ENCODE measurements at places on chromosomes 2 and 18.

- DNase-seq, result no peak
These were observed 78.2 kb downstream of the SH3RF3 start for GRCh38 chr2:109207176-109207575.

DNA sequence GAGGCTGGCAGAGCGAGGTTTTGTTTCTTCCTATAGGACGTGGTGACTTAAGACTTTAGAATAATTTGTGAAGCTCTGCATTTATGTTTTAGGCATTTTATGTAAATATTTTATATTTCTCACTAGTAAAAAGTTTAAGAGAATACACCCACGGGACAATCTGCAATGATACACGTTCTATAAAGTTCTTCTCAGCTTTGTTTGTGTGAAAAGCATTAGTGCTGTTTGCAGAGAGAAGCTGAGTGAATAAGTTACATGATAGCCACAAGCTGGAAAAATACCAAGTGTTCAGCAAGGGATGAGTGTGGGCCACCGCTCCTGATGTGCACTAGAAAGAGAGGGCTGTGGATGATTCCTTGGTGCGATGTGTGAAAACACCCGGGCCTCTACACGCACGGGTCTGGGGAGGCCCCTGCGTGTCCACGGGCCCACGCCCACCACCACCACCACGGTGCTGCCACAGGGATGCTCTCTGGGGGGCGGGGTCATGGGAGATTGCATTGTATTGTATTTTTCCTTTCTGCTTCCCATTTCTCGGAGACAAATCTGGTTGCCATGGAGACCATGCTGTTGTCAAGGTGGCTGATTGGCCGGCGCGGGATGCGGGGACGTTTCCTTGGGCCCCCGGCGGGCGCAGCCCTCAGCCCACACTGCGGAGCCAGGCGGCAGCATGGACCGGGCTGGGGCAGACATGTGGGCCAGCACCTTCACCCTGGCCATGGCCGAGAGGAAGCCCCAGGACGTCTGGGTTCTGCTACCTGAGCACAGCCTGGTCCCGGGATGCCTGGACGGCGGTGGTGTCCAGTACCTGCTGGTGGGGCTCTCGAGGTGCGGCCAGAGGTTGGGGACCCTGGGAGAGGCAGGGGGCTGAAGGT is at the start of gene RTP5:
RTP5 (plus strand) TSS at position 643 of the 875 bp plus-strand sequence; CDS start at position 671, 28 bp downstream.
- DNase-seq, result no peak

- DNase-seq, result no peak
These were observed 61.8 kb upstream of the EFEMP1 start for GRCh38 chr2:55985406-55985805.

- DNase-seq, result no peak
These were observed 1460.3 kb downstream of the SUCLG1 start for GRCh38 chr2:82998781-82999180.

DNA sequence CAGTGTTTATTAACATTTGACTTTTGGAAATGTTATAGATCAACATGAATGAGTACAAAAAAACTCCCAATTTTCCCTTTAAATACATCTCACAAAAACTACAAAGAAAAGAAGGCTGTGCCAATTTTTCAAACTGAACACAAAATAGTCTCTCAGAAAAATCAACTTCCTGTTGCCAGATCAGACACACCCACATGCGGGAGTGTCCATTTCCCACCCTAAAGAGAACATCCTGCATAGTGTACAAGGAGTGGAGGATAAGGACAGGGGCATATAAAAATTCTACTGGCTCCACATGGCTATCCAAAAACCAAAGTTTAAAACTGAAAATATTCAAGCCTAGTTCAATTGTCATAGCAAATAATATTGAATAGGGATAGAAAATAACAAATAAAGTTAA is 165.3 kb downstream of the ATAD2B start:
- DNase-seq, result no peak

- no peak for DNase-seq
These were observed 25.8 kb upstream of the ERICH2 start for GRCh38 chr2:170744248-170745002.

GRCh38 chr18:25236736-25237135 is 115.2 kb downstream of the ZNF521 start:
- DNase-seq, result no peak

- DNase-seq, result no peak
These were observed 222.3 kb downstream of the IKZF2 start for GRCh38 chr2:212929116-212929515.

DNA sequence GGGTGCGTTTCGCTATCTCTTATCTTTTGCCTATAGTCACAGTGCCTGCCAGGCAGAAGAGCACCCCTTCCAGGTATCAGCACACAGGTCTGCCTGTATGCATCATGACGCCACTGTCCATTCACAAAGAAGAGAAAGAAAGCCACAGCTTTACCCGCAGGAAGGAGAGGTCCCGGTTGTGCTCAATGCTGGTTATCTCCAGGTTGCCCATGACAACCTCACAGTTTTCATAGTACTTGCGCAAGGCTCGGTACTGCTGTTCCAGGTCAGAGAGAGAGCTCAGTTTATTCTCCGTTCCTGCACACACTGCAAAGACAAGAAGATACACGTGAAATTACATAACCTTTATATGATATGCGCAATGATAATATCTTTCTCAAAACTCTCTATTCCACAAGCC is 414.0 kb downstream of the ERBB4 start:
- no peak for DNase-seq

DNA sequence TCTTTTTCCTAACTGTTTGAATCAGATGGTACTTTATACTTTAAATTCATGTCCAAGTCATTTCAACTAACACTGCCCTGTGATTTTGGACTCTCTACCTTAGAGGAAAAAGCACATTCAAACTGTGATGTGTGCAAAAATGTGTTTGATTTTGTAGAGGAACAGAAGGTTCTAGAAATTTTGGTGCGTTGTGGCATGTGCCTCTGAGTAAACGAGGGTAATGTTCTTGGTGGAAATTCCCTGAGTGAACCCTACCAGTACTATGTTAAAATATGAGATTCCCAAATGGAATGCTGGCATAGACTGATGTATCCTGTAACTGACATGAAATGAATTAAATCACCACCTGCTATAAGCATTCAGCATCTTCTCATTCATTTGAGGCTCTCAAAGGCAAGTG is 901.9 kb upstream of the KLHL29 start:
- DNase-seq, result no peak

- no peak for DNase-seq
These were observed 27.3 kb upstream of the MGAT5 start for GRCh38 chr2:134226601-134227000.

GRCh38 chr2:96940980-96941775 is 45.2 kb downstream of the FAM178B start:
- peak; percentile 32 for DNase-seq

DNA sequence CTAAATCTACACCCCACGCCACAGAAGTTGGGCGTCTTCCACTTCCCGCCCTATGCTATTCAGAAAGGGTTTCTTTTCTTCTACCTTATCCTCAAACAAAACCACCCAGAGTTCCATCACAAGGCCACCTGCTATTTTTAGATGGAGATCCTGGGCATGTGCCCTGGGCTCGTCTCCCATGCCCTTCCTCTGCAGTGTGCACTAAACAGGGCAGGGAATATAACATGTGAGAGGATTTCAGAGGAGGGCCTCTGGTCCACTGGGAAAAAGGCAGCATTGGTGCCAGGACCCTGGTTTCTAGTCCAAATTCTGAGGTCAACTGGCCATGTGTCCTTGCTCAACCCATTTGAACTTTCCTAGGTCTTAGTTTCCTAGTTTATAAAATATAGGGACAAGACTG is 320.0 kb downstream of the NCKAP5 start:
- no peak for DNase-seq

DNA sequence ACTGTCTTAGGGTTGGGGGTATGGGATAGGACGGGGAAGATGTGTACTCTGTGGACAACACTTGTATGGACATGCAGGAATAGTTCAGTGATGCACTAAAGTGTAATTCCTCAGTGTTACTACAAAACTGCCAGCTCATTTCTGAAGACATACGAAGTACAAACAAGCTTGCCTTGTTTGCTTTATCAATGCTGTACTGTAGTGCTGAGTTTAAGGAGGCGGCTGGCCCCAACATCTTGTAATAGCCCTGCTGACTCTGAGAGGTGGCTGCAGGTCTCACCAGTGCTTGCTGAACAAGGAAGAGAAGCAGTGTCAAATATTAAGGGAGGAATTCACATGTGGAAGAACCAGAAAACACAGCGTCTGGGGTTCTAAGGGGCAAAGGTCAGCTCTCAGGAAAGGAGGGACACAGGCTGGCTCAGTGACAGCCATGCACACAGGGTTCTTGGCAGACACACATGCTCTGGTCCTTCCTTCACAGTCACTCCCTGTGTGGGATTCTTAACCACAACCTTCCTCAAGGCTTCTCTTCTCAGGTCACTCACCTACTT is 39.8 kb upstream of the EVA1A start:
- DNase-seq, result no peak

- DNase-seq, result peak; percentile 34
These were observed 76.8 kb downstream of the ZFP36L2 start for GRCh38 chr2:43149482-43150107.

- DNase-seq, result peak; percentile 41
These were observed 76.1 kb downstream of the MBP start for GRCh38 chr18:77056344-77057005.

DNA sequence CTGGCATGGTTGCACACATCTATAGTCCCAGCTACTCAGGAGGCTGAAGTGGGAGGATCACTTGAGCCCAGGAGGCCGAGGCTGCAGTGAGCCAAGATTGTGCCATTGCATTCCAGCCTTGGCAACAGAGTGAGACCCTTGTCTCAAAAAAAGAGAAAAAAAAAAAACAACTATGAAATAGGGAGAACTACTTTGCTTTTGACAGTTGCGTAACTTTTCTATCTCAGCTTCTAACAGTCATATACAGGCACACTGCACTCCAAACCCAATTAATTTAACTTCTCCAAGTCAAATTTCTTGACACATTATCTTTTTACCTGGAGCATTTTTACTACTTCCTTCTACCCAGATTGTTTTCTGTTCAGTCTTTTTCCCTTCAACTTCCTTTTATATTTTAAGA is 24.1 kb upstream of the VWC2L start:
- DNase-seq, result no peak

DNA sequence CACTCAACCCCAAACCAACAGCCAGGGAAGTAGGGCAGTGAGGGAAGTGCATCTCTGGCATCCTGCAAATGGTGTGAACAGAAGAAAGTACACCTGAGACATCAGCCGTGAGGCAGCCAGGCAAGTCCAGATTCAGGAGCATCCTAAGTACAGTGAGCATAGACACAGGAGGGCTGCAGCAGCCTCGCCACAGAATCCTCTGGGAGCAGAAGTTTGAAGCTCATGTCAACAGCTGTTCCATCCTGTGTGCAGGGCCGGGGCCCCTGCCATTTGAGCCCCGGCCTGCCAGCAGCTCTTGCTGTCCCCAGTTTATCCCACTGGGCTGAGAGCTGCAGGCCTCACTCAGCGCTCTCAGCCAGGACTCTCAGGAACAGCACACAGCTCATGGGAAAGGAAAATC is 14.5 kb downstream of the LOXHD1 start:
- no peak for DNase-seq

GRCh38 chr2:7572450-7572849 is 655.2 kb downstream of the RNF144A start:
- DNase-seq, result no peak
